ENCODE measurements at places on chromosomes 7 and 10. TPM values are rescaled to one million over a fixed set of nuclear protein-coding genes. Genes with fewer than 3 reads are reported as not detected.

The GALNT11 gene
- total RNA-seq, result 48.8 TPM

The WDR86 gene
- 0.72 TPM for total RNA-seq

The IQUB gene
- total RNA-seq, result 0.08 TPM

DNA sequence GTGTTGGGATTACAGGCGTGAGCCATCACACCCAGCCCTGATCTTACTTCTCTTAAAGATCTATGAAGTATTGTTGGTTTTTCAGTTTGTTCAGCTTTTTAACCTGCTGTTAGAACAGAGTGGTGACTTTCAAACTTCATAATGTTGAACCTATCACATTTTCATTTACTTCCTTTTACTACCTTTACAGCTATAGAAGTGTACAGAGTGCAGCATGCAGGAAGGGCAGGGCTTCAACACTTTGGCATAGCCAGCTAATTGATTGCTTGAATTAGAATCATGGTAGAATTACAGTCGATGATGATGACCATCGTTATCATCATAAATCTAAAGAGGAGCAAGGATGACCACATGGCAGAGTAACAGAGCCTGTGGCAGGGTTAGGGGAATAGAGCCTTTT lies 55.5 kb downstream of the AOAH start:
- no peak overlapping the region for H3K27ac ChIP-seq
- peaks cover 22% of the 10 kb centered on the region for H3K4me1 ChIP-seq
- no peaks in the 10 kb centered on the region for H3K27me3 ChIP-seq
- H3K36me3 ChIP-seq, result no peaks in the 10 kb centered on the region
- H3K4me3 ChIP-seq, result no peak overlapping the region

The PDK4 gene
- not detected for total RNA-seq

GRCh38 chr7:15399441-15399840 lies 162.4 kb downstream of the AGMO start:
- no peaks in the 10 kb centered on the region for H3K27me3 ChIP-seq
- no peak for DNase-seq
- H3K36me3 ChIP-seq, result no peaks in the 10 kb centered on the region

The SKIDA1 gene
- total RNA-seq, result 1.7 TPM
